ENCODE measurements at places on chromosomes 5 and 9.

DNA sequence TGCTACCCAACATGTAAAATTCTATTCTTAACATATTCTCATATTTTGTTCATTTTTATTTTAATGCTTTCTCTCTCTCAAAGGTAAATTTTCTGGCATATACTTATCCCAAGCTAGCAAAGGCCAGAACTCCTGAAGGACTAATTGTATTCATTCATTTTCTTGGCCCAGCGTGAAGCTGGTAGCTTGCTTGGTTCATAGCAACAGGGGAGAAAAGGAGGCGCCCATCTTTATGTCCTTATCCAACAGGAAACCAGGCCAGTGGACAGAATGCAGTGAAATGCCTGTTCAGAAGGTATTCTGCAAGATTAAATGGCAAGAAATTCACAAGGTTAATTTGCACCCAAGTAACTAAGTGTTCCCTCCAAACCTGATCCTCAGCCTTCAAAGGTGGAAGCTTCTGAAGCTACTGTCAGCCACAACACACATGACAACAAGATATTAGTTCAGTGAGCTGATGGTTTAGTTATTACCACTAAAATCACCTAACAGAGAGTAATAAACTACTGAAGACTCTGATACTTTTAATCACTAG, 5.6 kb downstream of the EFNA5 start:
- DNase-seq = no peak

- no peak for DNase-seq
Measured at GRCh38 chr9:127033789-127034188, 88.6 kb downstream of the ANGPTL2 start.

DNA sequence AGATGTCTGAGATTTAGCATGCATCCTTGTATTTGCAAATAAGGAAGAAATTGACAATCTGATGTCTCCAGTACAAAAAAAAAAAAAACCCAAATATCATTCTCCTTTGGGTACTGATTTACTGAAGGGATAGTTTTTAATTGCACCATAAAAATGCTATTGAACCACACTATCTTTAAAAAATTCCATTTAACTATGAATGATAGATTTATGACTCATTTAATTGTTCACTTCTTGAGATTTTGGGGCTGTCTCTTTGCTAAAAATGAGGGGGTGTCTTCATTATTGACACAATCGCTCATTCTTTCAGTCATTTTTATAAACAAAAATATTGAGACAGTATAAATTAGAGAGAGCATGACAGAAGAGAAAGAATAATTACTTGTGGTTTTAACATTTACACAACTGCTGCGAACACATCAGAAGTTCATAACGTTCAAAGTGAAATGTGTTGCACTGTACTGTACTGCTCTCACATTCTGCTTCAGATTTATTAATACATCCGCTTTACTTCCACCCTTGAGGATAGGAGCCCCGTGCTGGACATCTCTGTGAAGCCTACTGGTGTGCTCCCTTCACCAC, 142.3 kb downstream of the MEF2C start:
- no peak for DNase-seq

GRCh38 chr5:137312011-137312410, 187.1 kb downstream of the SPOCK1 start:
- no peak for DNase-seq

- no peak for DNase-seq
Measured at GRCh38 chr5:150082889-150083288, 3.5 kb downstream of the CSF1R start.

DNA sequence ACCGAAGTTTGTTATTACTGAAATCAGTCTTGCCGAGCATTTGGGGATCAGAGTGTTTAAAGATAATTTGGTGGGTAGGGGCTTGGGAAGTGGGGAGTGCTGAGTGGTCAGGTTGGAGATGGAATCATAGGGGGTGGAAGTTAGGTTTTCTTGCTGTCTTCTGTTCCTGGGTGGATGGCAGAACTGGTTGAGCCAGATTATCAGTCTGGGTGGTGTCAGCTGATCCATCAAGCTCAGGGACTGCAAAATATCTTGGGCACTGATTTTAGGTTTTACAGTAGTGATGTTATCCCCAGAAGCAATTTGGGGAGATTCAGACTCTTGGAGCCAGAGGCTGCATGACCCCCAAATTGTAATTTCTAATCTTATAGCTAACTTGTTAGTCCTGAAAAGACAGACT, 5.4 kb upstream of the ANKRD31 start:
- DNase-seq = no peak

DNA sequence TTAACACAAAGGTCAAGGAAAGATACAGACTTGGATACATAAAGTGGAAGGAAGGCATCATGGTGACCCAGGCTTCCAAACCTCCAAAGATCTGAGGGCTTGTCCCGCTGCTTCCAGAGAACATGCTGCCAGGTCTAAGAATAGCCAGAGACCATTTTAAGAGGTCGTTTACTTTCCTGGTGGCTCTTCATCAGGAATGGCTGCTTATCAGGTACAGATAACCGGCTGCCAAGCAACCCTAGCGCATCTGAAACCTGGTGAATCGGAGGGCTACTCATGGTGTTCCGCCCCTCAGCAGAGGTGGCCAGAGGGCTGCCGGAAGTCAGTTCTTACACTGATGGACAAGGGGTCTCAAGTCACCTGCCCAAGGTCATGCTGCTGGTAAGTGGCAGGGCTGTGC, 251.3 kb upstream of the DAP start:
- DNase-seq = no peak

- no peak for DNase-seq
Measured at GRCh38 chr9:81559709-81560108, 129.6 kb downstream of the TLE1 start.

DNA sequence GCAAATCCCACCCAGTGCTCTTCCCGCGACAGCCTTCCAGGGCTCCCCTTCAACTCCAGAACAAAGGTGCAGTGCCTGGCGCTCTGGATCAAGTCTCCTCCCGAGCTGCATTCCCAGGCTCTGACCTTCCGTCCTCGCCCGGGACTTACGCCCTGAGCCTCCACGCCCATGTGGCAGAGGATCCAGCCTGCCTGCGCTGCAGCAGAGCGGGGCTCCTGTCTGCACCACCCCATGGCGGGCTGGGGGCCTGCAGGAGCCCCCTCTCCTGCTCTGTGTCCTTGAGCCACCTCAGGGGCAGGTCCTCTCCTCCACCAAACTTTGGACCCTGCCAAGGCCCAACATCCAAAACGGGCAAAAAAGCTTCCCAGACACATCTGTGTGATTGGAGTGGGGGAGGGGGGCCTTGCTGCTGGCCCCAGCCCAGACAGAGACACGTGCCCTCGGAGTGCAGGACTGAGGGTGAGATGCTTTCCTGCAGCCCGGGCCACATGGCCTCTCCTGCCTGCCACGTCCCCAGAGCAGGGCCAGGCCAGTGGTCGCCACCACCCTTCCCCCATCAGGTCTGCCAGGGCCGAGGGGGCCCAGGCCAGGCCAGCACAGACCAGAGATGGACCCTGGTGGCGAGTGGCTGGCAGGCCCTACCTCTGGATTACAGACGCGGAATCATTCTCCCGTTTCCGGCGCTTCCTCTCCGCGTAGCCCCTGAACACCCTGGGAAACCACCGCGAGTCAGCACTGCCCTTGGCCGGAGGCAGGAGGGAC, 4.4 kb downstream of the NSMF start:
- DNase-seq = no peak

DNA sequence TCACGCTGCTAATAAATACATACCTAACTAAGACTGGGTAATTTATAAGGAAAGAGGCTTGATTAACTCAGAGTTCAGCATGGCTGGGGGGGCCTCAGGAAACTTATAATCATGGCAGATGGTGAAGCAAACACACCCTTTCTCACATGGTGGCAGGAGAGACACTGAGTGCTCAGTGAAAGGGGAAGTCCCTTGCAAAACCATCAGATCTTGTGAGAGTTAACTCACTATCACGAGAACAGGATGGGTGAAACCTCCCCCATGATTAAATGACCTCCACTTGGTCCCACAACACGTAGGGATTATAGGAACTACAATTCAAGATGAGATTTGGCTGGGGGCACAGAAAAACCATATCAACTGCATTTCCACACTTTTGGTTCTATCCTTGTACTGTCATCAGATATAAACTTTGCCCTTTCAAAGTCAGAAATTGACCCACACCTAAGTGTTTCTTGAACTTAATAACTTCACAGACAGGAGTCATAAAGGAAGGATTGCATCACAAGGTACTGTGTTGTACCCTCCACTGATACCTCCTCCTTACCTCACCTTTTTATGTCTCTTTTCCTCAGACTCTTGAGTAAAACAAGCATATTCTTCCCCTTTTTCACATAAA, 319.1 kb upstream of the PIK3R1 start:
- no peak for DNase-seq

- DNase-seq = no peak
Measured at GRCh38 chr9:87180361-87180760, 233.1 kb upstream of the GAS1 start.

DNA sequence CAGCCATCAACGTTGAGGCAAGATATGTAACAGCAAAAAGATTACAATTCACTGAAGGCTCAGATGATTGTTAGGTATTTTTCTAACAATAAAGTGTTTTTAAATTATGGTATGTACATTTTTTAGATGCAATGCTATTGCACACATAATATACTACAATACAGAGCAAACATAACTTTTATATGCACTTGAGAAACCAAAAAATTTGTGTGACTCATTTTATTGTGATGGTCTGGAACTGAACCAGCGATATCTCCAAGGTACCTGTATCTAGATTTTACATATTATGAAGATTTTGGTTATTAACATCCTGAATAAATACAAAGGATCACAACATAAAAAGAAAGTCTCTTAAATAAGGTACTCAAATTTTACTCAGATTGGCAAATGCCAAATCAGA, 41.3 kb downstream of the TBCA start:
- DNase-seq = no peak

- DNase-seq = no peak
Measured at GRCh38 chr9:109771087-109771486, 8.9 kb upstream of the PALM2AKAP2 start.

- DNase-seq = no peak
Measured at GRCh38 chr5:17075236-17075635, 139.1 kb upstream of the MYO10 start.

Data from head of caudate nucleus (tissue), 42 donors.